ENCODE measurements at places on chromosomes 1 and 21.

- DNase-seq: no peak
Measured at GRCh38 chr1:78683079-78683478, 33.4 kb downstream of the IFI44 start.

- DNase-seq: no peak
Measured at GRCh38 chr21:35547946-35548774, 499.1 kb upstream of the RUNX1 start.

GRCh38 chr1:61699911-61700851, 24.8 kb downstream of the TM2D1 start:
- no peak for DNase-seq

DNA sequence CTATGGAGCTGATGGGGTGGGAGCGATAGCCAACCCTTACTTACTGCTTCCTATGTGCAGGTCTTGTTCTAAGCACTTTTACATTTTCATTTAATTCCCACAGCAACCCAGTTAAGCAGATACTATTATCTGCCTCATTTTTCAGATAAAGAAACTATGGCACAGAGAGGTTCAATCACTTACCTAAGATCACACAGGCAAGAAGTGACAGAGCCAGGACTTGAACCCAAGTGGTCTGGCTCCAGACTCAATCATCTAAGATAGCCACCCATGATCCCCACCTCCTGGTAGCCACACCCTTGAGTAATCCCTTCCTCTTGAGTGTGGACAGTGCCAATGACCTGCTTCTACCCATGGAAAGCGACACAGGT, 23.2 kb upstream of the IFNAR1 start:
- DNase-seq: no peak

DNA sequence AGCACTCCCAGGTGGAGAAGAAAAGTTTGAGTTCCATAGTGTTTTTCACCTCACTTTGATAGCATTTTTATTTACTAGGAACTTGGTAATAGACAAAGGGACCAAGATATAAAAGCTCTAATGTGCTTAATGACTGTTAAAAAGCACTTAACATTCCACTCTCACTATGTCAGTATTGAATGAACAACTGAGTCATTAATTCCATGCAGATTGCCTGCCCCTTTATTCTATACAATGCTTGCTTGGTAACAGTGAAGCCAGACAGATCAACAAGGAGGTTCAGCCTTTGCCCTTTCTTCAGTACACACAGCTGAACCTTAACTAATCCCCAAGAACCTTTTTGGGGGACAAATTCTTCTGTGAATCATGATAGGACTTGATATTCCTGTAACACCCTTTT, 425.5 kb downstream of the NUF2 start:
- DNase-seq: no peak

DNA sequence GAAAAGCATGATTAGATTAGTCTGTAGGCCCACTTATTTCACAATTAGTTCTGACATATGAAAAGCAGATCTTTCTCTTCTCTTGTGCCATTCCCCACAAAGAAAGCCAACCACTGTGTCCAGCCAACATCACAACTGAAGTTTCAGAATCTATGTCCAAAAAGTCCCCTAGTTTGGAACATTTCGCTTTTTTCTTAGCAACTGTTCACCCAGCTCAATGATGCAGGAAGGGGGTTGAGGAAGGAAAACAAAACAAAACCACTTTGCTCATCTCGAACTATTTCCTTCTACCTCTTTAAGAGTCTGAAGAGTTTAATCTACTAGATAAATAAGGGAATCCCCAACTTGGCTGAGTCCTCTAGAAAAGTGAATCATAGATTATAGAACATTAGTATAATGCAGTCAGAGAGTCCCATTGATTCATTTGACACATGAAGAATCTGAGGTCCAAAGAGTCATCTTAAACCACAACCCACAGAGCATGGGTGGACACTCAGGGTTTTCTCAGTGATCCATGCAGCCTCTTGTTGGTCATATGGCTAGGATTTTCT, 159.3 kb upstream of the SGIP1 start:
- no peak for DNase-seq

DNA sequence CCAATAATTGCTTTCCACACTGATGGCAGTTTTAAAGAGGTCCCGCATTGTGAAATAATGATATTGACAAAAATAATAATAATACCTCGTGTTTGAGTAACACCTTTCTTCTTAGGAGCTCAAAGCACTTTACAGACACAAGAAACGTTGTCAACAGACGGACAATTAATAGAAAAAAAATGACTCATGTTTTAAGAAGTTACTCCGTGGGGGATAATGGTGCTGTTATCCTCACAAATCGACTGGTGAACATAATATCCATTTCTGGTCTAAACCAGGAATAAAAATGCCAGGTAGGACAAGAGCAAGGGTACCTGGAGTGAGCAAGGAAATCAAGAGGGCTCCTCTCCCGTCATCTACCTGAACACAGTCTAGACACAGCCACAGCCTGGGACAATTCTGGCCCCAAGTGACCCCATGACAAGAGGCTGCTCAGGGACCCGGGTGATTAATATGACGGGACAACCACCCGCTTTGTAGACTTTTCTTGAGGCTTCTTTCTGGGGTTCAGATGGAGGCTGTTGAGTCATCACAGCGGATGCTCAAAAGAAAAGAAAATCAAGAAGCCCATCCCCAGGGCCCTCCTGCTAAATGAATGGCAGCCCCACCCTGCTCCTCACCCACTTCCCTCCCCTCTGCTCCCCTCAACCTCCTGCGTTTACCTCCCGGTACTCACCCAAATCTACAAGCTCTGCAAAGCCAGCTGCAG, 146.2 kb upstream of the IRF2BP2 start:
- DNase-seq: no peak

DNA sequence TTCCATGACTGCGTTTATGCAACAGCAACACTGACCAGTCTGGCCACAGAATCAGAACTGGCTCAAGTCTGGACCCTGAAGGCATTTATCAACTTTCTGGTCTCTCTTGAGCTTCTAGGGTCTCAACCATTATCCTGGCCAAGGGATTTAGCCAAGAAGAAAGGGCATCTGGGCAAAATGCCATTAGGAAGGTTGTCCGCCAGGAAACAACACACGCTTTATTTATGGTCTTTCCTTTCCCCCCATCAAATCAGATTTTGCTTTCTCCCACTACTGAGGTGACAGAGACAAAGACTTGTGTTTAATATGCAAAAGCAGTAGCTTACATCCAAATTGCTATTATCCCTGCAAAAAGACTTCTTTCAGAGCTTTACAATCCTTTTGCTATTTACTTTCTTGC, 81.6 kb upstream of the PPP2R5A start:
- DNase-seq: no peak

GRCh38 chr1:8456991-8457390, 139.1 kb downstream of the SLC45A1 start:
- no peak for DNase-seq

GRCh38 chr1:206866062-206866461, 639 bp downstream of the IL20 start:
- no peak for DNase-seq

DNA sequence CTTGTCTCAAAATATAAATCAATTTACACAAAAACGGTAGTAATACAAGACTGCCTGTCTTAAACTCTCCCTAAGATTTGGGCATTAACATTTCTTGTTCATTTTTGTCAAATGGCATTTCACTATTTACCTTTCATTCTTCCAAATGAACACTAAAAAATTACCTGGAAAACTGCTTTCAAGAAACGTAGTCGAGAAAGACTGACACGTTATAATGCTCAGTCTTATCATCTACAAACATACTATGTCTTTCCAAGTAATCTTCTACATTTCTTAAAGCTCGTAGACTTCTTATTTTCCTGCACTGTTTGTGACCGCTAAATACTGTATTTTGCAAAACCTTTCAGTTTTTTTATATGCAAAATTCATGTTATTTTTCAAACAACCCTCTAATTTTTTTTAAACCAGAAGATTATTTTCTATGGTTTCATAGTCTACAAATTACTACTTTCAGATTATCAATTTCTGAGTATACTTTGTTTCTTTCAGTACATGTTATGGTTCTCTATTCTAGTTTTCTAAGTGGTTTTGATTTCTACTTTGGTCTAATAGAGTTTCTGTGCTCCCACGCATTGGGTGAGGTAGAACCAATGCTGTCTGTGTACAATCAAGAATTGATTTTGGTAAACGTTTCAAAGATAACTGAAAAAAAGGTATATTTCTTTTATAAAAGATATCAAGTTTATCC, 336.4 kb downstream of the SMYD3 start:
- DNase-seq: no peak

DNA sequence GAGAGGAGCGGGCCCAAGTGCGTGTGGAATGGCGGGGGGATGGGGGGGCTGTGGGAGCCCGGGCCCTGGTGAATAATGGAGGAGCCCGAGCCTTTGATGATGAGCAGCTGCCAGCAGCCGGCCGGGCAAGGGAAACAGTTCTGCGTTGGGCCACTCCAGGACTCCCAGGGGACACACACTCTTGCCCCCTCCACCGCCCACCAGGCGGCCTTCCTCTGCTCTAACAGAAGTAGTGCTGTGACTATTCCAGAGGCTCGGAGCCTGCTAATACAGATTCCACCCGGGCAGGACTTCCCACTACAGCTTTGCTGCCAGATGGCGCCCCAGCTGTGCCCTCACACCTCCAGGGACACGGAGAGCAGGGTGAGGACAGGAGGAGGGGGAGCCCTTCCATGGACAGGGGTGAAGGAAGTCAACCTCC, 48.2 kb upstream of the LRP8 start:
- no peak for DNase-seq

DNA sequence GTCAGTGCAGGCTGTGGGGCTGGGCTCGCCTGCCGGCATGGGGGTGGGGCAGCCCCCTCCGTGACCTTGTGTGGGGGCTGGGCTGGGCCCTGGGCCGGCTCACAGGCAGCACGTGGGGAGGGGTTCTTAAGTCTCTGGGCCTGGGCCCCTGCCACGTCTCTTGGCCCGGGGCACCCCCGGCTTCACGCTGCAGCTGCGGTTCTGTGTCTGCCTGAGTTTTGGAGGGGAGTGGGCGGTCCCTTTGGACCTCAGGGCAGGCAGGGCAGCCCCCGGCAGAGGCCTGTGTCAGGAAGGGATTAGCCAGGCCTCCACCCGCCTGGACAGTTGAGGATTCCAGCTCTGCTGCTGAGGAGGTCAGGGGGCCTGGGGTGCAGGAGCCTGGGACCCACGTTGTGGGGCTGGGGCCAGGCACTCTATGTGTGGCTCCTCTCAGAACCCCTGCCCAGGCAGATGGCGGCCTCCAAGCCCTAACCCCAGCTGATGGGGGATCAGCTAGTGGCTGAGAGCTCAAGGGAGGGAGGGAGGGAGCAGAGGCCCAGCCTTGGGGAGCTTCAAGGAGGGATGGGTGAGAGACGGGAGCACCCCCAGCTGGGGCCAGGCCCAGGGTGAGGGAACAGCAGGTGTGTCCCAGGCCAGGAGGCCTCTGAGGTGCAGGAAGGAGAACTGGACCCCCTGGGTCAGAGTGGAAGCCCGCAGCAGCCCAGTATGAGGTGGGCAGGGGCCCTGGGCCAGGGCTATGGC, 1.8 kb upstream of the PLCH2 start:
- no peak for DNase-seq

DNA sequence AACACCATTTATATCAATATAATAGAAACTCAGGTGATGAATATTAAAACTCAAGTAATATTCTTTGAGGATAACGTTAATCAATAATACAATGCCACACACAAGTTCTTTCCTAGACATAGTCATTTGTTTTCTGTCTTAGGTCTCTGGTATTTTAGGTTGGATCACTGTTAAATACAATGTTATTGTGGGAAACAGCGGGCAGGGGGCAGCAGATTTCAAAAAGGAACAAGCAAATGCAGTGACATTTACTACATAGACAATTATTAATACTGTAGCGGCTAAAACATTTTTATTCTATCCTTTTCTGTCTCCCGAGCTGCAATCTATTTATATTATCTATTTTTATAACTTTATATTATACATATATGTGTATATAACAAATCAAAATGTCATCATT, 186.4 kb upstream of the ZNHIT6 start:
- no peak for DNase-seq

GRCh38 chr1:9296850-9297249, 4.2 kb downstream of the SPSB1 start:
- DNase-seq: no peak

- DNase-seq: no peak
Measured at GRCh38 chr1:157278383-157279137, 140.4 kb upstream of the ETV3 start.

DNA sequence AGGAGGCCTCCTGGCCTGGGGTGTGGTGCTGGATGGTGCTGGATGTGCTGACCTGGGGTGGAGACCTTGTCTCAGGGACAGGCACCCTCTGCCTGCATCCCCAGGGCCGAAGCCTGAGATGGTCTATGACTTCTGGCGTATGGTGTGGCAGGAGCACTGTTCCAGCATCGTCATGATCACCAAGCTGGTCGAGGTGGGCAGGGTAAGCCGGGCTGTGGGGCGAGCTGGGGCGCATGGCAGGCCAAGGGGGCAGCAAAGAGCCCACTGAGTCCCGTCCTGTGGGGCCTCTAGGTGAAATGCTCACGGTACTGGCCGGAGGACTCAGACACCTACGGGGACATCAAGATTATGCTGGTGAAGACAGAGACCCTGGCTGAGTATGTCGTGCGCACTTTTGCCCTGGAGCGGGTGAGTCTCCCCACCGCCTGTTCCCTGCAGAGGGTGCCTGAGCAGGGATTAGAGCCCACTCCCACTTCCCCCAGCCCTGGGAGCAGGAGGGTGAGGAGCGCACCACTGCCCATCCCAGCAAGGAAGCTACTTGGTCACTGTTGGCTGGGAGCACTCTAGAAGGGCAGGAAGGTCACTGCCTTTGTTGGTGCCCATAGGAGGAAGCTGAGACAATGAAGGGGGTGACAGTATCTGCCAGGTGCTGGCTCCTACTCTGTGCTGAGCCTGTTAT, 75.2 kb downstream of the PTPRU start:
- no peak for DNase-seq

DNA sequence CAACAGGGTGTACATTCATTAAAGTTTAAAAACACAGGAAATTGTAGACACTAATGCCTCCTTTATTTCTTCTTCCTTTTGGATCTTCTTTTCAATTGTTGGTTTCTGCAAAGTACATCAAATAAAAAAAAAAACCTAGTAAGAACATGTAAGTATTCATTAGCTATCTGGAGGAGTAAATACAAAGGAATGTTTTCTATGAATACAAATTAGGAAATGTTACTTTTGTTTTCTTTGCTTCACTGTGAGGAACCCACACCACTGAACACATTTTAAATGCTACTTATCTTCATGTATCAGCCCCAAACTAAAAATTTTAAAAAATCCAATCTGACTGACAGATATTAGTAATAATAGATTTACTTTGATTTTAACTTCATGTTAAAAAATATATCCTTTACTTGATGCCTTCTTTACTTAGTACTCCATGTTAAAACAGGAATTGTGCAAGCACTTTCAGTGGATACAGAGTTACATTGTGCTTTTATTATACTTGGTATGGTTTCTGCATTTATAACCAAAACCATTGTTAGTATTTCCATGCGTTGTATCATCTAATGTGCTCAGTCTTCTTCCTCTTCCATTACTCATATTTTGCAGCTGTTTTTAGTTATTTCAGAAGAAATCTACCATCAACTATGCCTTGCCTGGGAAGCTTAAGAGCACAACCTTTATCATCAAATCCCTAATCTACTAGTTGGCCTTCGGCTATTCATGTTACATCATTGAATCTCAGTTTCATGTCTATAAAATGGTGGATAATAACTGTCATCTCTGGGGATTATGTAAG, 236.9 kb upstream of the DPYD start:
- no peak for DNase-seq
